Mesenteric fat pad (tissue), 1 donor: ENCODE measurements at places on chromosomes 16 and 17. TPM values are rescaled to one million over a fixed set of nuclear protein-coding genes. Genes with fewer than 3 reads are reported as not detected.

DNA sequence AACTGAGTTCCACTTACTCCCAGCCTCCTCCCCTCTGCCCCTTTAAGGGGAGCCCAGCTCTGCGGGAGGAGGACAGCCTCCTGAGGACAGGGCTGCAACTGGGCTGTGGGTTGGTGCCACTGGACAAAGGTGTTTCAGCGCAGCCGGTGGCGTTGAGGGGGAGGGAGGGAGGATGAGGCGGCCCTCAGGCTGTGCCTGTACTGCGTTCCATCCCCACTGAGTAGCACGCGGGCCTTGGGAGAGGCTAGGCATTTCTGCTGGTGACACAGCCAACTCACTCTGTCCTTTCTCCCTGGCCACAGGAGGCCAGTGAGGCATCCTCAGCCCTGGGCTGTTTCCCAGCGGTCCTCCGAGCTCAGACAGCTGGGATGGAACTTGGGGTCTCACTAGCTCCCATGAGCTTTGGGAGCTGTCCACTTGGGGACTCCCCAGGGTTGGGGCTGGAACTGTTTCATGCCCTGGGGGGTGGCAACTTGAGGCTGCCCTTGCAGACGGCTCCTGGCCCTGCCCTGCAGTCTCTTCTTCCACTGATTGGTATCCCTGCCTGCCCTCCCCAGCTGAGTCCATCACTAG, 70.5 kb downstream of the MPRIP start:
- DNase-seq: no peak

DNA sequence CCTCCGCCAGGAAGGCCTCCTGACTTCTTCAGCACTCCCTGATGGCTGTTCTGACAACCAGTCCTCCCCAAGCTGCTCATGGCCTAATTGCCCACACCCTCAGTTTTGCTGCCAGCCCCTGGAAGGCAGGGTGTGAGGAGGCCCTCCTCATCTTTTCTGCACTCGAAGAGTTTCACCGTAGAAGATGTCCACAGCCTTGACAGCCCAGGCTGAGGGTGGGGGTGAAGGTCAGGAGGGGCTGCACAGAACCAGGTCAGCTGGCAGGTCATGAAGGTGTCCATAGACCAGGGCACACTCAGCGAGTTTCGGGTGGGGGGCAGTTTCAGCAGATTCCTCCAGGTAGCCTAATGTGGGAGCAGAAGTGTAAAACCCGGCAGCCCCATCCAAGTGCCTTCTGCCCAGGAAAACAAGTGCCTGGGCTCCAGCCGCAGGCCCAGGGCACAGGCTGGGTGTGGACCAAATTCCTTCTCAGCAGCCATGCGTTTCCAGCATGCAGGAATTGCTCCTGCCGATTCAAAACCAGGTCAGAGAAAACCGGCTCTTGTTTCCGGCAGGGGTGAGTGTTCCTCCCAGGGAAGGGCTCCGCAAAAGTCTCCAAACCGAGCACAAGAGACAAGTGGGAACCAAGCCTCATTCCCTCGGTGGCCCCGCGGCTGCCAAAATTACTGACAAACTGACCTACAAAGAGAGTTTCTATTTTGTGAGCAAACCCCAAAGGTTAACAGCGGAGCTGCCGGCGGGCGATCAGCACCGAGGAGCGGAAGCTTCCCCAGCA, 228.8 kb downstream of the C16orf78 start:
- no peak for DNase-seq

DNA sequence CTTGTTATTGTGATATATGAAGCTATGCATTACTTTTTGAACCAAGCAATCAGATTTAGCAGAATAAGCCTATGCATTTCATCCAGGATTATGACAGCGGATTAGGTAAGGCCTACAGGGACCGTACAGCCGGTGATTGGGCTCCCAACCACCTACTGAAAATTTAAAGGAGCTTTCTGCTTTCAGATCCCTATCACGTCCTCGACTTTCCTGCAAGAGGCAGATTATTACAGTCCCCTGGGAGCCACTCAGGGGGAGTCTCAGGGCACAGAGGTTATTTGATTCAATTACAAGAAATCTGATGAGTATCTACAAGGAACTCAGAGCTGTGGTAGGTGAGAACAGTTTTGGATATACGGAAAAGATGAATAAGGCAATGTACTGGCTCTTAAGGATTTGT, 80.7 kb downstream of the HS3ST3B1 start:
- no peak for DNase-seq

DNA sequence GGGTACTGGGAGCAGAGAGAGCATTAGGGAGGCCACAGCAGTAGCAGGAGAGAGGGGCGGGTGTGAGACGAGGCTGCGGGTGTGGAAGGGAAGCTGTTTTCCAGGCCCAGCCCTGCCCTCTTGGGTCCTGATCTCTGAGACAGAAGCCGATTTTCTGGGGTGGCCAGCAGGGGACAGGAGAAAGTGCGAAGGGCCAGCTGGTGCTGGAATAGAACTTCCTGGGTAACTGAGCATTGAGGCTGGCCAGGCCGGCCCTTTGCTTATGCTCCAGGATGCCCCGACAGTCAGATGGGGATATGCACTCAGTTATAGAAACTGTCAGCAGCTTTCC, 804 bp downstream of the BTBD17 start:
- no peak for DNase-seq

GRCh38 chr17:1783271-1783670, 21.4 kb downstream of the SERPINF1 start:
- DNase-seq: no peak

- DNase-seq: no peak
Observed at GRCh38 chr17:17381446-17382064, 78.4 kb downstream of the NT5M start.

DNA sequence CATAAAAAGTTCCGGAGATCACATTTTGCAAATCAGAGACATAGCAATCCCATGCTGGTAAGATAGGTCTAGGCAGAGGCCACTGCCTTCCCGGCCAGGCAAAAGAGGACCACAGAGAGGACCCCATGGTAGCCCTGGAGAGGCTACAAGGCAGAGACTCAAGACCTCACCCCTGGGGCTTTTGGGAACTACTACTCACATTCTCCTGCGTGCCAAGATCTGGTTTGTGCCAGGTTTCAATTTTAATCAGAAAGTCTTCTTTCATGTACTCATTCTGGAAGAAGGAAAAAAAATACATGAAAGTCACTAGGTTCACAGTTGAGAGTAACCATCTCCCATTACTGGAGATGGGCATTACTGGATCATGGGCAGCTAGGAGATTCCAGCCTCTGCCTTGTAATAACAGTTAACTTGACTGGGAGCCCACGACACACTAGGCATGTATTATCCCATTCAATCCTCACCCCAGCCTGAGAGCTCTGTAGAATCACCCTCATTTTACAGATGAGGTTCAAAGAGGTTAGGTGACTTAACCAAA, 21.2 kb downstream of the PITPNA start:
- DNase-seq: no peak

DNA sequence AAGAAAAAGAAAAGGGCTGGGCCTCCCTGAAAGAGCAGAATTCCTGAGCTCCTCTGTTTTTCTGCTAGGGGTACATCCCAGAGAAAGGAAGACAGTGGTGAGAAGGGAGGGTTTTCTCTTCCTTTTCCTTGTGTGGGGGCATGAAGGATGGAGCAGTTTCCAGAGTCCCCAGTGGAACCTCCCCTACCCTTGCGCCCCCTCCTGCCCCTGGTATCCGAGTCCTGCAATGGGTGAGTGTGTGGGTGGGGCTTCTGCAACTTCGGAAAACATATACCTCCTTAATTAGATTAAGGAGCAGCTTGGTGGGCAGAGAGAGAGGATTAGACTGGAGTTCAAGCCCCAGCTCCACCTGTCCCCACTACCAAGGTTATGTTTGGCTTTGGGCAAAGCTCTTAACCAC, 5.4 kb upstream of the GIP start:
- no peak for DNase-seq

DNA sequence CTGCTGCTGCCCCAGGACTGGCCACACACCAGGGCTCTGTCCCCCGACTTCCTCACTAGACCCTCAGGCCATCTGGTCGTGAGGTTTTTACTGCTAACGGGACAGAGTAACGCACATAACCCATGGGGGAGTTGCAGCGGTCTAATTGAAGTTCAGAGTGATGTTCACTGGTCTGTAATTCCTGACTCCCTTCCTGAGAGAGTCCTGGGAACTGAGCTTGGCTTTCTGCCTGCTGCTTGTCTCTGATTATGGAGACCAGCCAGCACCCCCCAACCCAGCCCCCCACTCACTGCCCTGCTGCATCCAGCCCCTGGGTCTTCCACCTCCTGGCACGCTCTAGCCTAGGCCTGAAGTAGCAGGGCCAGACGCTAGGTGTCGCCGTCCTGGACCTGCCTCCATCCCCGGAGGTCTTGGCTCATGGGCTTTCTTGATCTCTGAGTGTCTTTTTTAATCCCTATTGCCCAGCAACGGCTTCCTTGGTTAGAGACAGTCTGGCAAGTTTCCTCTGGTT, 192.9 kb downstream of the CCDC182 start:
- DNase-seq: no peak

GRCh38 chr17:35531160-35531559, 6.3 kb downstream of the SLFN12L start:
- DNase-seq: no peak

GRCh38 chr17:70483624-70484023, 314.3 kb downstream of the KCNJ2 start:
- no peak for DNase-seq

DNA sequence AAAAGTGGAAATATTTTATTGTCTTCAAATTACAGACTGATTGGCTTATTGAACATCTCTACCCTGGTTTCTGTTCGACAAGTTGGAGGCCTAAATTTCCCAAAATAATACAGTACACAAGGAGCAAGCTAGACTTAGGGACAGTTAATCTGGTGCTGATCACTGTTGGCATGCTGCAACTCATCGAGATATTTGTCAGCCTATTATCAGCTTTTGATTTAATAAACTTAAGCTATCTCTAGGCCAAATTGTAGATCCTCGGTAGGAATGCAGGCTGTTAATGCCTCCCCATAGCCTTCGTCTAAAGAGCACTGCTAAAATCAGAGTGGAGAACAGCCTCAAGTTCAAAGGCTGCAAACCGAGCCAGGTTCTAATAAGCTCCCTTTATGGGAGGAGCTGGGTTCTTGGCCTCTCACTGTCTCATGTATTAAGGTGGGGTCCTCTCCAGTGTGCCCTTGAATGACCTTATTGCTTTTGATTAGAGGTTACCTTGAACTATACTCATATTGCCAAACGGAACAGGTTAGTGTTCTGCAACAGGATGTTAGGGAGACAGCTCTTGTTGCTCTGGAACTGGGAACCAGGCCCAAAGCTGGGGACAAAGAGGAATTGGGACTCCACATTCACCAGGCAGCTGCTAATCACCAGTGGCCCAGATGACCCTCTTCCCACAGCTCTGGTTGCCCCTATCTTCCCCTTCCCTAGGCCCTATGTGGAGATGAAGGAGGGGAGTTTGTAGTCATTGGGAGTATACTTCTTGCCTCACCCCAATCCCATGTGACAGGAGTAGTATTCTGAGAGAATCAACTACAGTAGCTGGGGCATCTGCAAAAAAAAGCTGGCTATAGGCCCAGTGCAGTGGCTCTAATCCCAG, 69.5 kb upstream of the NOL11 start:
- no peak for DNase-seq

GRCh38 chr16:72620853-72621252, 427.1 kb downstream of the ZFHX3 start:
- DNase-seq: no peak

GRCh38 chr16:80041410-80041809, 440.9 kb upstream of the MAF start:
- no peak for DNase-seq

The TRPV2 gene
- 43.7 TPM for total RNA-seq

The WNT9B gene
- total RNA-seq: 0.74 TPM

The FOXF1 gene
- 4.2 TPM for total RNA-seq

The RPH3AL gene
- 31.5 TPM for total RNA-seq

The WDR59 gene
- 47.3 TPM for total RNA-seq

The PMM2 gene
- 51.8 TPM for total RNA-seq

The KRT31 gene
- total RNA-seq: not detected

The C17orf67 gene
- total RNA-seq: 2.0 TPM

The PIRT gene
- total RNA-seq: not detected

The ZNF597 gene
- 2.4 TPM for total RNA-seq

The KRT33B gene
- not detected for total RNA-seq
